WERI-Rb-1 (cell line): ENCODE measurements at places on chromosomes 11 and 22.

DNA sequence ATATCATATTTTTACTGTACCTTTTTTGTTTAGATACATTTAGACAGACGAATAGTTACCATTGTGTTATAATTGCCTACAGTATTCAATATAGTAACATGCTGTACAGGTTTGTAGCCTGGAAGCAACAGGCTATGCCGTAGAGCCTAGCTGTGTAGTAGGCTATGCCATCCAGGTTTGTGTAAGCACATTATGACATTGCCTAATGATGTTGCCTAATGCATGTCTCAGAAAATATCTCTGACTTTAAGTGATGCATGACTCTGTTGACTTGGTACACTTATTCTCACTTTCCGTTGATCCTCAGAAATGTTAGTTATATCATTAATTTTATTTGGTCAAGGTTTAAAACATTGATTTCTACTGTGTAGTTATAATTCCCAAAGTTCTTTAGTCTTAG, 39.9 kb downstream of the OR2AT4 start:
- DNase-seq, result no peak

GRCh38 chr11:72578051-72578450, 96.2 kb downstream of the PDE2A start:
- no peak for DNase-seq

- no peak for DNase-seq
Observed at GRCh38 chr22:38032681-38033521, 24.3 kb upstream of the PICK1 start.

DNA sequence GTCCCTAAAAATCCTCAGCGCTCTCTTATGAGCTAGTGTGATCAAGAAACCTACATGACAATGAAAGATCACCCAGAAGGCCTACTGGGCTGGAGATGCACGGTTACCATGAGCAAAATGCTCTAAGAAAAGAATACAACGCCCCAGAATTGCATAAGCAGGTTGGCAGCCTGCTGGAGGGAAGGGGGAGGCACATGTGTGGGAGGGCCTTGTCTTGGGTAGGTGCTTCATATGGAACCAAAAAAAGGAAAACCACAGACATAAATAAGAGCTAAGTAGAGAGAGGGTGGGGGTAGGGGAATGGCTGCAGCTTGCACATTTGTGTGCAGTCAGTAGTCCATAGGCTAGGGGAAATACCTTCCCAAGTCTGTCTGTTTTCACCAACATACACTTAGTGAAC, 2.8 kb downstream of the SIAE start:
- DNase-seq, result no peak

DNA sequence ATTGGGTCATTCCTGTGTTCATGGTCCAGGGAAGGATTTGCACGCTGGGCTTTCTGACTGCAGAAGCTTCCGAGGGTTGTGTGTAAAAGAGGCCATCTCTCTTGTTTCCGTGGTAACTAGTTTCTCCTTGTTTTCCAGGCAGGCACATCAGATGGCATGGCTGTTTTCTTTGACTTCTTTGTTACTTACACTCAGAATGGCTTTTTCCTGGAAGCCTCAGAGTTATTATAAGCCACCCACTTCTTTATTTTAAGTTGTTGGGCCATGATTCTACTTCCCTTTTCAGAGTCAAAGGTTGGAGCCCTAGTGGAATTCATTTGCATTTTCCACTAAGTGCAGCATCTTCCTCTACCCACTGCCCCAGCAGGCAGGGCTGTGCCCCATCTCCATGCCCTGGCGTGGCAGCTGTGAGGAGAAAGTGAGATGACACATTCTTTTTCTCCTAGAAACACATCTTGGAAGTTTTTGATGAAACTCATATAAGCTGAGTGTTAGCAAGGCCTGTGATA, 94.9 kb downstream of the PRR5L start:
- no peak for DNase-seq

- no peak for DNase-seq
Observed at GRCh38 chr11:9903579-9903978, 239.7 kb downstream of the SWAP70 start.

DNA sequence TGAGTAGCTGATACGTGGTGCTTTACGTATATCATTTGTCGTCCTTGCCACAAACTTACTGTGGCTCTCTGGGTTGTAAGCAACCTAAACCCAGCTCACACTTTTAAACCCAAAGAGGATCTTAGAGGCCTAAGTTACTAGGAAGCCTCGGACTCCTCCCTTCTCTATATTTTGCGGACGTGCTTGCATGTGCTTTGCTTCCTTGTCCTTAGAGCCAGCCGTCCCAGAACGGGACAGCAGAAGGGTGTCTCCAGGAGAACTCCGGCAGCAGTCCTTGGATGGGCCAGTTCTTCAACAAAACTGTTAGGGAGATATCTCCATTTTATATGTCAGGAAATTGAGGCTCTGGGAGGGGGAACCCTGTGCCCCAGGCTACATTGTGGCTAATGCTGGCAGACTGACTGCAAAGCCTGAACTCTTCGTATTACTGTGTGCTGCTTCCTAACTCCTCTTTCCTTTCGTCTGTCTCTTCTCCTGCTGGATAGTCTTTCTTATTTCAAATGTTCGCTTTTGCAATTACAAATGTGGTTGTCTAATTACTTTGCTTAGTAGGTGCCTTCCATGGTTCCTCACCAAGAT, 33.8 kb downstream of the TNRC6B start:
- no peak for DNase-seq

- no peak for DNase-seq
Observed at GRCh38 chr11:134317103-134317502, 14.7 kb upstream of the GLB1L2 start.

DNA sequence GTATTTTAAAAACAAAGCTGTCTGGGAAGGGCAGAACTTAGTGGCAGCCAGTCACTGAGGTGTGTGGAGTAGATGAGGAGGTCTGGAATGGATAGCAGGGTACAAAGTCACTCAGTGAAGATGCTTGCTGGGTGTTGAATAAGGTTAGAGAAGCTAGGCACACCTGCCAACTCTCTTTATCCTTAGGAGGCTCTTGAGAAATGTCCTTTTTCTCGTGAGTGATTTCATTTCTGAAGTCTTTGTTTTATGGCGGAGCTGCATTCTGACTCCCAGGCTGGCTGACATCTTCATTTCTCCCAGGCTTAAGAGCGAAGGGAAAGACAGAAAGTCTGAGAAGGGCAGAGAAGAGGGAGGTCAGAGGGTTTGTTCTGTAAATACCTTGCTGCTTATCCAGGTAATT, 31.0 kb downstream of the CECR2 start:
- DNase-seq, result no peak

DNA sequence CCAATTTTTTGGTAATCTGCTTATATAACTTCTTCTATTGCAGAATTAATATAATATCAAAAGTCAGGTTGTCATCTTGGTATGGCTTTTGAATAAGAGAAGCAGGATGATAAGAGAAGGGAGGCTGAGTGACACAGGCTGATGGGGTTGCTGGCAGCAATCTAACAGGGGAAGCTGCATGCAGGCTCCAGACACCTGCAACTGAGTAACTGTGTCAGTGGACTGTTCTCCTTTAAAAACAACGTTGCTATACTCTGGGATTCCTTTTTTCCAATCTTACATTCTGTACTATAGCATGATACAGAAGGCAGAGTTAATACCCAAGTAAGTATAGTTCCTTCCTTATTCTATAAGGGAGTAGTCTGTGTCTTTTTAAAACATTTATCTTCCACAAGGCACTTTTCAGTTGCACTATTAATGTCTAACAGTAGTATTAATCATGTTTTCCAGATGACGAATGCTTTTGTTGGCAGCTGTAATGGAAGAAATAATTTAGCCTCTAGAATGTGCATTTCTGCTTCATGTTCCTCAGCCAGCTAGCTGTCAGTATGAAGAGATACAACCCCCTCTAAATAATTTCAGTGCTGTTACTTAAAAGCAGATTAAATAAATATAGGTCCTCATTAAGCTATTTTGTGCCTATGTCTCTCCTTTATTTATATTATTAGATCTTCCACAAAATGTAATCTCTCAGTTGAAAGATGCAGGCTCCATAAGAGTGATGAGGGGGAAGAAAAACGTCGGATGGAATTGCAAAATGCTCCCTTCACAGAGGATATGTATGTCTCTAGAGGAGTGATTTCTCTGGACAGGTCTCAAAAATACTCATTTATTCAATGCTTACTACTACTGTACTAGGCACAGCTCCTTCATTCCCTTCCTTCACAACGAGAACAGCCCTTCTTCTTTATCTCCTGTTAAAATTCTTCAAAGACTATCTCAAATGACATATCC, 50.8 kb downstream of the ATG16L2 start:
- no peak for DNase-seq

DNA sequence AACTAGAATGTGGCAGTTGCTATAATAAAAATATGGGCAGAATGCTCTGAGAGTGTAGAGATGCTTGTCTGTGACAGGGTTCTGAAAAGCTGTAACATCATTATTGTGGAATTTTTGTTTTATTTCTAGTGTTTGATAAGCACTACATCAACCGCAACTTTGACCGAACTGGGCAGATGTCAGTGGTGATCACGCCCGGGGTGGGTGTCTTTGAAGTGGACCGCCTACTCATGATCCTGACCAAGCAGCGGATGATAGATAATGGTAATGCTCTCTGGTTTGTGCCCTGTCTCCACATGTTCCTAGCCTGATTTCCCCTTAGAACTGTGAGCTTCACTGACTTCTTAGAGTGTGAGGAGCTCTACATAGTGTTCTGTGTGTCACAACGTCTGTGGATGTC, 48.8 kb downstream of the DEPDC5 start:
- DNase-seq, result no peak

GRCh38 chr22:47656806-47657205, 894.4 kb downstream of the TBC1D22A start:
- no peak for DNase-seq

GRCh38 chr11:44993971-44994704, 43.5 kb upstream of the TP53I11 start:
- peak; percentile 46 for DNase-seq

GRCh38 chr11:126823274-126823673, 177.3 kb downstream of the KIRREL3 start:
- no peak for DNase-seq

- peak; percentile 73 for DNase-seq
Observed at GRCh38 chr11:102109896-102110760, at the start of gene YAP1. YAP1 (plus strand) TSS chr11:102110447; CDS start chr11:102110849, 402 bp downstream.

DNA sequence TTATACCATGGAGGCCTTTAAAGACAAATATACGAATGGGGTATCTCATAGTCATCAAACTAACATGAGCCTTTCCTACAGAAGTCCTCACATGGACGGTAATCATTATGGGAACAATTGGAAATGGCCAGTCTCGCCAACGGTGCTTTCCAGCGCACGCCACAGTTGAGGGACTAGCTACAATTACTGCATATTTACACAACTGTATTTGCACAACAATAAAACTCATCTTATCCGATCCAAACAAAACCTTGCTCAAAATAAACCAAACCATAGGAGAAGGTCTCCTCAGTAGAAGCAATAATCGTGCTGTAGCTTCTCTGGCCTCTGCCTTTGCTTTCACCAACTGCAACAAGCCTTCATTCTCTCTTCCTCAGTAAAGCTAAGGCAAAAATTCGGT, 5.9 kb downstream of the CADM1 start:
- no peak for DNase-seq

DNA sequence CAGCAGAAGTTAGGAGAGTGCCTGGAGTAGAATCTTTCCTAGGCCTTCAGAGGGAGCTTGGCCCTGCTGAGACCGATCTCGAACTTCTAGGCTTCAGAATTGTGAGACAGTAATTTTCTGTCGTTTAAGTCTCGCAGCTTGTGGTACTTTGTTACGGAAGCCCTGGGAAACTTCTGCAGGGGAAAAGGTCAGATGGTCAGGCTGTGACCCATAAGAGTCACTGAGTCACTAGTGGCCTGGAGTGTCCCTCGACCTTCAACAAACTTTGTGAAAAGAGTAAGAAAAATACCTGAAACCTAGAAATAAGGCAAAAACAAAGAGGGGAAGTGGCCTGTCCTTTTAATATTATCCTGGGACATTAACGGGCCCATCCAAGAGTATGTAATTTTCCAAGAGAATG, 34.6 kb downstream of the CSNK2A3 start:
- DNase-seq, result no peak

GRCh38 chr11:38060136-38060535, 1462.1 kb upstream of the RAG2 start:
- DNase-seq, result no peak

DNA sequence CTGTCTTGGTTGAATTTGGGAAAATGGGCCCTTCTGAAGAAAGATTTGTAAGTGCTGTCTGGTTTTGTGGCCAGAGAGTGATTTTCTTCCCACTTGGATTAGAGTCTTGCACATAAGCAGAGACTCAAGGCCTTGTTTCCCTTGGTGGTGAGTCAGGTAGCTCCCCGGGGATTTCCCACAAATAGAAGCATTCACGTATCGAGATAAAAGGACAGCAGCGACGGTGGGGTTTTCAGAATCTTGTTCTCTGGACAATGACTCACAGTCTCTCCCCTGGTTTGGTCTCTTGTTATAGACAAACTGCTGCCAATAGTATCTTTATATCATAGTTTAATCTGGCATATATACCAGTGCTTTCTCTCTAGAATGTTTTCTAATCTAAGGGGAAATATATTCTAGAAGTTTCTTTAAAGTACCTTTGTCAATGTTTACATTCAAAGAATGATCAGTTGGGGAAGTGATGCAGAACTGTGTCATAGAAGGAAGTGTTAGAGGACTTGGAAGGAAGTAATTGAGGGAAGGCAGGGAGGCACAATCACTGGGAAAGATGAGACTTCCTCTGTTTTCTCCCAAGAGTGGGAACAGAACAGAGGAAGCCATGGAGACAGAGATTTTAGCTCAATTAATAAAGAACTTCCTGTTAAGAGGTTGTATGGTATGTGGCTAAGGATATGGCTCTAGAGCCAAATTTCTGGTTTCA, 18.1 kb downstream of the POLA2 start:
- DNase-seq, result no peak

DNA sequence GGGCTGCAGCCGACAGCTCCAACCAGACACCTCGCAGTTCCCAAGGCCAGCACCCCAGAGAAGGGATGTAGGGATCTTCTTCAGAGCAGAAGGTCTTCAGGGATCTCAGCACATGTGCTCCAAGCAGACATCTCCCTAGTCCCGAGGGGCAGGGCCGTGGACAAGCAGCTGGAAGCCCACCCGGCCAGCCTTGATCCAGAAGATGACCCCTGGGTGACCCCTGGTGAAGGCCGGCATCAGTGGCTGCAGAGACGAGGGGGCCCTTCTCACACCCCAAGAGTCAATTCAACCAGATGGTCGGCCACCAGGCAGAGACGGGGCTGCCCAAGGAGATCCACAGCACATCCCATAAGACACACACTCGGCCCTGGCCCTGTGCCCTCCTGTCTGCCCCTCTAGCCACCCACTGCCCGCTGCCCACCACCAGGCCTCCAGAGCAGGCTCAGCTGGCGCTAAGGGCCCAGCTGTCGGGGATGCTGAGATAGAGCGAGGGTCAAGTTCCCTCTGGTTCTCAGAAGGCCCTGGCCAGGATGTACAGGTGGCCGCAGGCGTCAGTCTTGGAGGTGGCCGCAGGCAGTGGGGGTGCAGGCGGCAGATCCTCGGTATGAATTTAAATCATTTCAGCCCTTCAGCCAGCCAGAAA, 168.3 kb downstream of the BRD1 start:
- peak; percentile 4 for DNase-seq

- DNase-seq, result no peak
Observed at GRCh38 chr11:113026778-113027177, 65.6 kb downstream of the NCAM1 start.

GRCh38 chr11:39678996-39679395, 1780.5 kb downstream of the LRRC4C start:
- no peak for DNase-seq
